Stimulated activated CD4-positive, alpha-beta T cell treated with anti-CD3 and anti-CD28 coated beads, Interleukin-15, amount 100 ng/mL, for 1 hour (primary cell): ENCODE measurements at places on chromosomes 5 and 9.

DNA sequence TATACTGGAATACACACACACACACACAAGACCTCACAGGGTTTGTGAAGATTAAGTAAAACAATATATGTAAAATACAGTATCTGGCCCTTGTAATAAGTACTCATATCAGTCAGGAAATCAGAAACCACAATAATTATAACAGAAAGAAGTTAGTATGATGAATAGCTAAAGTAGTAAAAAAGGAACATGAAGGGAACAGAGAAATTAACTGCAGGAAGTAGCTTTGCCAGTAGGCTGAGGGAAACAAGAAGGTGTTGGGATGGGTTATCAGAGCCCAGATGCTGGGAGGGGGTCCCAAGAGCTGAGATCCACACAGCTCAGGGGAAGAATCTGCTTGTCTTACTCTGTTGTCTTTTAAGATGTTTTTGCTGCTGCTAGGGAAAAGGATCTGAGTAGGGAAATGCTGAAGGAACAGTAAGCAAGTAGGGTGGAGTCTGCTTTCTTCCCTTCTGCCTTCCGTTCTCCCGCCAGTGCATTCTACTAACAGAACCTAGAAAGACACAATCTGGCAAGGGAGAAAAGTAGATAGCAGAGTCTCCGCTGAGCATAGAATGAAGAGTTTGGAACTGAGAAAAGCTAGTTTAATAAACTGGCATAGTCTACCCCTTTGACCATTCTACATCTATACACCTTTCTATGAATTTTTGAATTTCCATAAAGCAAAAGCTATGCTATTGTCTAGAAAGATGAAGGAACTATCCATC lies 55.3 kb upstream of the ALDH1A1 start:
- no peak for DNase-seq

DNA sequence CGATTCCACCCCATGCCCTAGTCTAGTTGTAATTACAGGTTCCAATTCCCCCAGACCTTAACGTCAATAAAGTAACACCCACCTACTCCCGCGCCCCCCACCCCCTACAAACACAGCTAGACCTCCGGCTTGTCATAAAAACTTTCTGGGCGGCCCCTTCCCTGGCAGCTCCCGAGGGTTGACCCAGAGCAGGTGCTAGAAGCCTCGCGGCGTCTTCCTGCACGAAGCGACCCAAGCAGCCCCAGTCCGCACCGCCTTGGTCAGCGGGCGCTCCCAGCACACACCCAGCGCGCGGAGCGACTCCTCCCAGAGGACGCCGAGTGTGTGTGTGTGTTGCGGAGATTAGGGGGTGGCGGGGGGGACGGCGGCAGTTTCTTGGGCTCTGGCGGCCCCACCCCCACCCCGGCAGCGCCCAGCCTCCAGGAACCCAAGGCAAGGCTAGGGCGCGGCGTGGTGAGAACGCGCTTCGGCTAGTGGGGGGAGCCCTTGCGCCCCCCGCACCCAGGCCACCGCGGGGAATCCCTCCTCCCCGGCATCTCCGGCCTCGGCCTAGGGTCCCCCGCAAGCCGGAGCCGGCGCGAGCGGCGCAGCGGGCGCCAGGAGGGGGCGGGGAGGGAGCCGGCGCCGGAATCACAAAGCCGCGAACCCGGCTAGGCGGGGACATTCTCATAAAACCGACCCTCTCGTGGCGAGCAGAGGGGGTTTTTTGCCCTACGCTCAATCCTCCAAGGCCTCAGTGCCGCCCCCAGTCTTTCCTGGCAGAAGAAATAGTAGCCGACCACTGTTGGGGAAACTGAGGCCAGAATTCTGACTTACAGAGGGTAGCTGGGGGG lies 2.2 kb downstream of the PCDH1 start:
- no peak for DNase-seq

- DNase-seq = no peak
Observed at GRCh38 chr9:100505564-100506159, 32.7 kb downstream of the TMEFF1 start.

DNA sequence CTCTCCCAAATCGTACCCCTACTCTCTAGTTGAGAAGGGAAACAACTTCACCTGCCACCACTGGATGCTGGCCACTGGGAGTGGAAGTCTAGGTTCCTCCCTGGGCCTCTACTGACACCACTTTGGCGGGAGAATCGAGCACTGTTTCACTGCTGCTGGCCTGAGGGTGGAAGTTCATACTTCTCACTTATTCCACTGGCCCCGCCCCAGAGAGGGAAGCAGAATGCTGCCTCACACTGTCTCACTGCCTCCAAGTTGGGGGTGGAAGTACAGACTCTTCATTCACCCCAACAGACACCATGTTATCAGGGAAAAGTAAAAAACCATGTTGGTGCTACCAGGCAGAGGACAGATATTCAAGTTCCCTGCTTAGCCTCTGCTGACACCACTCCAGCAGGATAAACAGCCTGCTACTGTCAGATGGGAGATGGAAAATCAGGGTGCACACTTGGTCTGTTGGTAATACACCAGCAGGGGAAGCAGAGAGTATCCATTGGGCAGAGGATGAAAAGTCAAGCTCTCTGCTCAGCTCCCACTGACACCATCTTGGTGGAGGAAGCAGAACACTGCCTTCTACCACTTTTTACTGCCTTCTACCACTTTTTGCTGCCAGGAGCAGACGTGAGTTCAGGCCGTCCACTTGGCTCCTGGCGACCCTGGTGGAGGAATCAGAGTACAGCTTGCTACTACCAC lies 159.4 kb downstream of the SIL1 start:
- DNase-seq = no peak

DNA sequence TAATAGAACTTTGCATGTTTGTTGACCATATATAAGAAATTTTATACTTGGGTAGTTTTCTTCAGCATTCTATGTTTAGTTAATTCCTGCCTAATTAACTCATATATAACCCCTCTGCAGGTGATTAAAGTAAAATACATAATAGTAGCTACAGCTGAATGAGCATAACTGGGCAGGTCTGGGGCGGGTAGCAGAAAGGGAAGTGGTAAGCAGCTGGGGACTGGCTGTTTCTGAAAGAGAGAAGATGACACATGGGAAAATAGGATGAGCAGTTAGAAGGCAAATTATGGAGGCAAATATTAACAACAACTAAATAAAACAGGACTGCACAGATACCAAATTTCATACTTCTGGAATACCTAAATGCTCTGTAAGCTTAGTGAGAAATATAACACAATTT lies 128.1 kb downstream of the CPLANE1 start:
- DNase-seq = no peak

- no peak for DNase-seq
Observed at GRCh38 chr5:58025809-58026208, 434.1 kb downstream of the PLK2 start.

GRCh38 chr5:87541033-87541432 lies 128.3 kb upstream of the CCNH start:
- no peak for DNase-seq
